Esophagus muscularis mucosa (tissue), 4 donors: ENCODE measurements at places on chromosomes 5 and 9. TPM values are rescaled to one million over a fixed set of nuclear protein-coding genes. Genes with fewer than 3 reads are reported as not detected.

- no peak for DNase-seq
These were observed 662.1 kb upstream of the FTMT start for GRCh38 chr5:121189342-121190305.

DNA sequence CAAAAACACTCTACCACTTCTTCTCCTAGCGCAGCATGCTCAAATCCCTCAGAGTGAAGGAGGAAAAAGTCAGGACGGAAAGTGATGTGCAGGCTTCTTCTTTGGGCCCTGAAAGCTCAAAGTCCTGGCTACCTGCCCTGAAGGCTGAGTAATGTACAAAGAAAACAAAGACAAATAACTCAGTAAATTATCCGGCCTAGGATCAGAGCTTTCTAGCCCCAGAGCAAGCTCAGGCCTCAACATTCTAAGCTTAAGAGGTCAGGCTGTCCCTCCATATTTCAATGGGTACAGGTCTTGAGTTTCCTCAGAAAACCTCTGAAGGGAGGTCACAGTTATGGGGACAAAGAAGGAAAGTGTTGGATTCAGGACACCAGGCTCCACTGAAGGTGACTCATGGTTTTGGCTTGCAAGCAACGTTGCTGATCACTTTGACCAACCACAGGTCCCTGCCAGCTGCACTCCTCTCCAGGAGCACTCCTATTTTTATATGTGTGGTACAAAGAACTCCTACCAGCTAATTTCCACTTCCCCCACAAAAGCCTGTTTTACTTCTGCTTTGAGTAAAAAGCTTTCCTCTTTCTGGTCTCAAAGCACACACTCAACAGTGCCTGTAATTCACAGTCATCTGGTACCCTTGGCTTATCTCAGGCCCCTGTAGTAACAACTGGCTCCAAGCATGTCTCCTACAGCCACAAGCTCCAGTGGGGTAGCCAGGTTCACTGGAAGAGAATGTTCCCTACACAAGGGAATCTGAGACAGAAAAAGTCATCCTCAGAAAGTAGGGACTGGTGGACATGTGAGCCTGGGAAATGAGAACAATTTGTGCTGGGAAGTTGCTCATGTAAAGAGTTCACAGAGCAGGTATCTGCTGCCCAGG, 115.7 kb downstream of the UGCG start:
- no peak for DNase-seq

DNA sequence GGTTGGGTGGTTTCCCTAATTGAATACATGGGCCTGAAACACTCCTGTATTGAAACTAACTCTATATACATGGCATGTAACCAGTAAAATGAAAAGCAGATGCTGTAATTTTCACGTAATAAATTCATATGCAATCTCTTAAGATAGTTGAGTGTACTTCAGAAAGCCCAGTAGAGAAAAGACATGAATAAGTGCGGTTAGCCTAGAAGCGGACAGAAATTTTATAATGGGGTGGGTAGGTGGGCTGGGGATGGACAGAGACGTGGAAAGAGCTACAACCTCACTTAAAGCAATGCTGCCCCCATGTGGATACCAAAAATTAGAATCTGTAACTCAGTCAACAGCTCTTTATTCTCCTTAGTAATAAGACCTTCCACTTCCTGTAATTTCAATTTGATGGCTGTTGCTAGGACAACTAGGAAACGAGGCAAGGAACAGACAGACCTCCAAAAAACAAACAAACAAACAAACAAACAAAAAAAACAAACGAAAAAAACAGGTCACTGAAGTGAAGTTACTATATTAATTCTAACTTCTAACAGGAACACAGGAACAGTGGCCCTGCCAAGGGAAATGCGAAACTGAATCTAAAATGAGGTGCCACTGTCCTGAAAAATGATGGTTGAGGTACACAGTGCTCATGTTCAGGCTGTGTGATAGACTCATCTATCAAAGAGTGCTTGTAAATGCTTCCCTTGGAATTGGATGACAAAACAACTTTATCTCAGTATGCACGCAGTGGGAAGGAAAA, 103.4 kb upstream of the GNA14 start:
- DNase-seq, result no peak

Gene FST
- 2.0 TPM for total RNA-seq

- no peak for DNase-seq
These were observed 621 bp downstream of the SEC16A start for GRCh38 chr9:136482046-136482792.

GRCh38 chr9:95213117-95213516, 104.4 kb downstream of the FANCC start:
- no peak for DNase-seq

DNA sequence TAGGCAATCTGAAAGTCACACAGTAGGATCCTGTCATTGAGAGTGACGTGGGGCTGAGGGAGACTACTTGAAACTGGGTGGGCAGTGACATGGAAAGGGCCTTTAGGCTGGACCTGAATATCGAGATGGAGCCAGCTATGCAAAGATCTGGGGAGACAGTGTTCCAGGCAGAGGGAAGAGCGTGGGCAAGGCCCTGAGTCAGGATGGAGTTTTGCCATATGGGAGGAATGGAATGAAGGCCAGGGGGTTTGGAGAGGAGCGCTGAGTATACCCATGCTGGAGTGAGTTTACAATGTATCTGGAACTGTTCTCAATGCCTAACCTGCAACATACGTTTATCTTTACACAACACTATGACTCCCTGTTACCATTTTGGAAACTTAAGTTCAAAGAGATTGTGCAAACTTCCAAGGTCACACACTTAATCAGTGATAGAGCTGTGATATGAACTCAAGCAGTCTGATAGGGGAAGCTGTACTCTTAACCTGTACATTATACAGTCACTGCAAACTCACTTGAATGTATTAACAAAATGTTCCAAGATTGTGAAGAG, 33.5 kb downstream of the INSYN2B start:
- no peak for DNase-seq

Gene USP20
- total RNA-seq, result 31.1 TPM

Gene DBH
- total RNA-seq, result not detected

DNA sequence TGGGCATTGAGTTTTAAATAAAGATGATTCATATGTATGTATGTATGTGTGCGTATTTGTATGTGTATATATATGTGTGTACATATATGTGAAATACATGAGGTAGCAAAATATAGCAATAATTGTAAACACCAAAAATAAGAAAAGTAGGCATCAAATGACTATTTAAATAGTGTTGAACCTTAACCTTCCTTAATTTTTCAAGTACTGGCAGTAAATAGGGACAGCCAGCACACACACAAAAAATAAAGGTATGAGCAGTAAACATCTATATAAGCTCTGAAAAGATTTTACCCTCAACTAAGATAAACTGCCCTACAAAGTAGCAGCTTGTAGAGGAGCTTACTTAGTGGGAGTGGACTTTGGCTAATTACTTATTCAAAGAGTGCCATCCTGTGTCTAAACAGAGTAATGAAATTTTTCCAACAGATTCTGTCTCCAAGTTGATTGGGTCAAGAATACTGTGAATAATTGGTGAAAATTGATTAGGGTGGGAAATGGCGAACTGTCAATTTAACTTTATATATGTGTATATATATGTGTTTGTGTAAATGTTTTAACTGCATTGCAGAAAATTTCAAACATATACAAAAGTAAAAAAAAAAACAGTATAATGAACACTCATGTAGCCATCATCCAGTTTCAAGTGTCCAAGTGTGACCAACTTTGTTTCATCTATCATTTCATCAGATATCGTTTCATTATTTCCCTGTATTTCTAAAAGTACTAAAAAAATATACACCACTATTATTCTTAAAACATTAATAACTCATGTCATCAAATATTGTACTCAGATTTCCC, 2.0 kb upstream of the ADAMTS6 start:
- DNase-seq, result no peak

- DNase-seq, result no peak
These were observed 11.5 kb downstream of the SARDH start for GRCh38 chr9:133726401-133727276.

GRCh38 chr5:53678981-53679660, 118.7 kb downstream of the NDUFS4 start:
- DNase-seq, result no peak

- no peak for DNase-seq
These were observed 296 bp downstream of the ZSWIM6 start for GRCh38 chr5:61332358-61332749.

Gene SLC45A2
- not detected for total RNA-seq
